ENCODE measurements at places on chromosomes 5 and 9.

GRCh38 chr9:109341561-109341960 lies 20.7 kb upstream of the EPB41L4B start:
- DNase-seq: no peak

DNA sequence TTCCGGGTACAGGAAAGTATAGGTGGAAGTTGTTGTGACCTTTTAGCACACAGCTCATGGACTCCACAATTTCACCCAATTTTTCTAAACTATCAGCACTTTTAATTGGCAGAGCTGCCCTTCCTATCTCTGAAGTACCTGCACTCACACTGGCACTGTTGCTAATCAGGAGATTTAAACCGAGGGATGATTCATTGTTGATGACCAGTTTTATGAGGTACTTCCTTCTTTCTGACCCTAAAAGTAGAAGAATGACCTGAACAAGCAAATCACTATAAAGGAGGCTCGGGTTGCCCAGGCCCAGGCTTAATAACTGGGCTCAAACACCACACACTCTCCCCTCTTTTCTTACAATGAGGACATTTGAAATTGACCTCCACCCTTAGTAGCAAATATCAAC lies 105.9 kb downstream of the KCNN2 start:
- no peak for DNase-seq

DNA sequence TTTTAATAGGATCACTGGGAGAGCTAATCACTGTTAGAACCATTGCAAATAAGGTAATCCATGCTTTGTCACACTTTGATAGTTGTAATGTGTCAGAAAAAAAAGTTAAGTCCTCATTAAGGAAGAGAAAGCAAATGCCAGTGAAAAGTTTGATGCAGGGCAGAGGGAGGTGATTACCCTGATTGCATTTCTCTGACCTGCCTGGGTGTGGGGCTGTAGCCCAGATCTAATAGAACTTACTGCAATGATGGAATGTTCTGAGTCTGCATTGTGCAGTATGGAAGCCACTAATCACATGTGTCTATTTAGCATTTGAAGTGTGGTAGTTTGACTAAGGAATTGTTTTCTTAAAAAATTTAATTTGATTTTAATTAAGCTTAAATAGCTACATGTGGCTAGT lies 202.7 kb downstream of the ATP10B start:
- no peak for DNase-seq

- no peak for DNase-seq
Observed at GRCh38 chr5:180898621-180899246, at the start of gene BTNL8. TSS of gene BTNL8 (plus strand) at chr5:180899159. CDS start at chr5:180899311, 152 bp downstream.

DNA sequence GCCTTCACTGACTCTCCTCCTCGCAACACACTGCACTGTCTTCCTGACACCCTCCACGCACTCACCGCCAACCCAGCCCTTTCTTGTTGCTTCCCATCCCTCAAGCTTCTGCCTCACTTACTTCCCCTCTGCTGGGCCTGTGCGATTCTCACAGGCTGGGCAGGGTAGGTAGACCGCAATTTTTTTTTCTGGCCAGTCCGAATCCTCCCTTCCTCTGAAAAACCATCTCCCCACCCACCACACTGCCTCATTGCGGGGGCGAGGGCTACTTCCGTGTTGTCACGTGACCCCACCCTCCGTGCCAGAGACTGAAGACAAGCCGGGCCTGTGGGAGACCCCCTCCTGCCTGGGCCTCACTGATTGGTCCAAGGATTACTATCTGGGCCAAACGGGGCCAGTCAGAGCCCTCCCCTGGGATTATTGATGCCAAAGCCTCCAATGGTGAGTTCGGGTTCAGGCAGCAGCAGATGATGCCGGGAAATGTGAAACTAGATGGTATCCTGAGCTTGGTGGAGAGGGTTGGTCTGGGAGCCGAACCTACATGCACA lies 73.1 kb downstream of the STK10 start:
- DNase-seq: peak; percentile 66

- no peak for DNase-seq
Observed at GRCh38 chr9:108844391-108844790, 11.4 kb downstream of the ACTL7B start.

DNA sequence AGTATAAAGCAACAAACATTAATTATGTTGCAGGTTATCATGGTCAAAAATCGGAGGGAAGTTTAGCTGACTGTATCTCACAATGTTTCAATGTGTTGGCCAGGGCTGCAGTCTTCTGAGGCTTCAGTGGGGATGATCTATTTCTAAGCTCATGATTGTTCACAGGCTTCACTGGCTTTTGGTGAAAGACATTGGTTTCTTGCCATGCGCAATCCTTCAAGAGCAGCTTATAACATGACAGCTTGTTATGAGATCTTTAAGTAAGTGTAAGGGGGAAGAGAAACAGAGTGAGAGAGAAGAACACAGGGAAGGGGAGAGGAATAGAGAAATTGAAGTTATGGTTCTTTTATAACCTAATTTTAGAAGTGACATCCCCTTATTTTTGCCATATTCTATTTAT lies 385.9 kb upstream of the CHD1 start:
- no peak for DNase-seq

DNA sequence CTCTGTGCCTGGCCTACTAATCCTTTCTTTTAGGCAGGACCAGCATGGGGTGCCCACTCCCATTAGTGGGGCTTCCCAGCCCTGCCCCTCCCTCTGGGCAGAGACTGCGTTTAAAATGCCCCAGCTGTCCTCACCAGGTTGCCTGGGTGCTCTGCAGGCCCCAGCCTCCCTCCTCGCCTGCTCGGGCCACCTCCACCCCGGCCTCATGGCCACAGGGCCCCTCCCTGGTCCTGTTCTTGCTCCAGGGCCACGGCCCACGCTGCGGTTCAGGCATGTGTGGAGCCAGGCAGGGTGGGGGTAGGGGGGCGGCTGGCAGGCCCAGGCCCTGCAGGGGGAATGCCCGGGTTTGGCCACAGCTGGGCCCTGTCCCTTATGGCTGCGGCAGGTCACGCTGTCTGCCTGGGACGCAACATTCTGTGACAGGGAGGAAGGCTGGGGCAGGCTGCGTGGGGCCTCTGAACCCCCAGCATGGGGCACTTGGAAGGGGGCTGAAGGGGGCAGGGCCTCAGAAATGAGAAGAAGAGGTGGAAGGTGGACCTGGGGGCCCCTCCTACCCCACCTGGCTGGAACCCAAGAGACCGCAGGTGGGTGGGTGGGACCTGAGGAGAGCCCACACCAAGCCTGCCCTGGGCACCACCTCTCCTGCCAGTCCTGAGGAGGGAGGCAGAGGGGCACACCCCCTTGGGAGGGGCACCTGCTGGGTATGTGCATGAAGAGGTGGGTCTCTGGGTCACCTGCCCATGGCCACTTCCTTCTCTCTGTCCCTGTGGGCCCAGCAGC lies at the start of gene LCN12:
TSS of gene LCN12 (plus strand) at position 733 of the 780 bp plus-strand sequence. CDS start 55 bp downstream, outside the sequence.
- DNase-seq: no peak

DNA sequence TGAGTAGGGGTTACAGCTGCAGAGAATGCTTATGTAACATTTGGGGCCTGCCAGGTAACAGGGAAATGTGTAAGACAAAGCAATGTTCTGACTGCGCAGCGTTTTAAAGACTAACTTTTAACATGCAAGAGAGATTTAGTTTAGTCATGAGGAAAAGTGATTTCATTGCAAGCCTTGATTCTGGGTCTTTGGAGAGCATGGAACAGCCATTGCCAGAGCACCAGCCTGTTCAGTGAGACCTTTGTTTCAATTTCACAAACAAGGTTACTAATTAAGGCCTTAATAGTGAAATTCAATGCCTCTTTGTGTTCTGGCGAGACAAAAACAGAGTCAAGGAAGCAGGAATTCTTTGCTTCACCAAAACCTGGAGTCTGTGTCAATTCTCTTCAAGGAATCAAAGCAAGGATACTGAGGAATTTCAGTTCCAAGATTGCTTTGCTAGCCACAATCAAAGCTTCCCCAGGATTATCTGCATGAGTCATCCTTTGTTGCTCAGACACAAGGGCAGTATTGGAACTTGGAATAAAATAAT lies 14.4 kb downstream of the CKMT2 start:
- no peak for DNase-seq

GRCh38 chr5:14155075-14155474 lies 11.9 kb downstream of the TRIO start:
- no peak for DNase-seq

GRCh38 chr9:134591573-134591981 lies 50.0 kb upstream of the COL5A1 start:
- no peak for DNase-seq

DNA sequence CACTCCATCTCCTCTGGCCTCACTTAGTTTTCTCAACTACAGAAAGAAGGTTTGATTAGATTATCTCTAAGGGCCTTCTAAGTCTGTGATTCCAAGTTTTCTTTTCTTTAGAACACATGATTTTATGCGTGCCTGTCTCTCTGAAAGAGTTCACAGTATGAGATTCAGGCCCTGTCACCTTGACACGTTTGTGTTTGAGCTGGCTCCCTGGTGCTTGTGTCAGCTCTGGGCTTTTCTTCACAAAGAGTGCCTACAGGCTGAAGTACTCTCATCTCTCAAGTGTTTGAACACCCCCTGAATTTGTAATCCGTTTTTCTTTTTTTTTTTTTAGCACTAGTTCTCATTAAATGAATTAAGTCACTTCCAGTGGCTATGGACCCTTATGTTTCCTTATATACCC lies 306.9 kb upstream of the C9orf72 start:
- no peak for DNase-seq

DNA sequence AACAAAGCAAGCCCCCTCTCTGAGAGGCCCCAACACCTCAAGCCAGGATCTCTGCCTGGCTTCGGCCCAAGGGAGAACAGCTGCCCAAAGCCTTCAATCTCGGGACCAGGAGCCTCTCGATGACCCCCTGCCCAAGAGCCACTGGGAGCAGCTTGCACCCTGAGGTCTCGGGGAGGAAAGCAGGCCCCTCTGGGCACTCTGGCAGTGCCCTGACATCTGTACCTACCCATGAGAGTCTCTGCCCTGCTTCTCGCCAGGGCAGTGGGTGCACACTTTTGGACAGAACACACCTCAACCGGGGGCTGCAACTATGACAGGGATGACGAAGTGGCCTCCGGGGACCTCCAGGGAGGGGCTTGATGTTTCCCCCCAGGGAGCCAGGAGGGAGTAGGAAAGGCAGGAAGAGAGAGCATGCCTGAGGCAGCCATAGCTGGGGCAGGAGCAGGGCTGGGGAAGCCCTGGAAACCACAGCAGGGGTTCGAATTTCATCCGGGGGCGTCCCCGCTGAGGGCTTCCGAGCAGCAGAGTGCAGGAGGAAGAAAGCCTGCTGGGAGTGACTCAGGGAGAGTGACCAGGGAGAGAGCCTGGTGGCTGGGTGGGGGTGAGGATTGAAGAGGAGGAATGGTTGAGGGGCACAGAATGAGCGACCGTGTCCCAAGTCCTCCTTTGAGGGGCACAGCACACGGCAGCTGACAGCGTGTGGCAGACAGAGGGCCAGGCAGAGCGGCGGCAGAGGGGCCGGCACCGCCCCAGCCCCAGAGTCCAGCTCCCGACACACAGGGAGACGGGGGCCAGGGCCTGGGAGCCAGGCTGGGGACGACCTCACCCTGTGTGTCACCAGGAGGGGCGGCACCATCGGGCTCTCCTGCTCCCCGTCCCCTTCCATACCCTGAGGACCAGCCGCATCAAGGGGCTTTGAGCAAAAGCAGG lies 1.8 kb downstream of the LPCAT1 start:
- no peak for DNase-seq

DNA sequence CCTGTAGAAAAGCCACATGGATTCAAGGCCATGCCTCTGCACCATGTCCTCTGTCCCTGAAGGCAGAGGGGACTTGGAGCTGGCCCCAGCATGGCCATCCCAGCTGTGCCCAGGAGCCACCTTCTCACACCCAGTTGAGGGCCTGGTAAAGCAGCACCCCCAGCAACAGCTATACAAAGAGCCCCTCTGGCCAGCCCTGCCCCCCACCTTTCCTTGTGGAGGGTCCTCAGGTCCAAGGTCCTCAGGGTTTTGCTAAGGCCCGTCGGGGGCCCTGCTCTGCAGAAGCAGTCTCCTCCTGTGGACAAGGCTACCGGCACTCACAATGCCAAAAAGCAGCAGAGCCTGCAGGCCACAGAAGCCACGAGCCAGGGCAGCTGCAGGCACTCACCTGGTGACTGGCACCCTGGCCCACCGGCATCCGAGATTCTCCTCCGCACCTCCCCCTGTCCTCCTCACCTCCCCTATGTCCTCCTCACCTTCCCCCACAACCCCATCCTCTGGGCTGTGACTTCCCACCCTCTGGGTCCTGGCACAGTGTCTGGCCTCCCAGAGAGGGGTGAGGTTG lies 39.9 kb upstream of the LPCAT1 start:
- DNase-seq: no peak

DNA sequence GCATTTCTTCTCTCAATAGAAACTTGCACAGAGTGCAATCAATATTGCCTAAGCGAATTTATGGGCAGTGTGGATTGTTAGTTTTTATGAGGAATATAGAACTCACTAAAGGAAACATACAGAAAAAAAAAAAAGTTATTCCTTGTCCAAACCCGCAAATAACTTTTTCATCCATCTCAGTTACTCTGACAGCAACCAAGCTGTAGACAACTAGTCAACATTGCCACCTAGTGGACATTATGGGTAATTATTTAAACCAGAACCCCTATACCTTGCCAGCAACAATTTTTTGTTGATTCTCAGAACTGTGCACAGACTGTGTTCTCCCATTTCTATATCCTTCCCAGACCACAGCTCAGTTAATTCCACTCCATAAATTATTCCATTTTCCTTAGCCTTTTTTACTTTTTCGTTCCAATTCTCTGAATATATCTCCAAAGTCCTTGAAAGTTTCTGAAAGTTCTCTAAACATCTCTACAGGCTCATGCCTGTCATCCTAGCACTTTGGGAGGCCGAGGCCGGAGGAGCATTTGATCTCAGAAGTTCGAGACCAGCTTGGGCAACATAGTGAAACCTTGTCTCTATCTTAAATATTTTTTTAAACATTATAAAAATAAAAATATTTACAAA lies 2.6 kb upstream of the AFAP1L1 start:
- DNase-seq: no peak

DNA sequence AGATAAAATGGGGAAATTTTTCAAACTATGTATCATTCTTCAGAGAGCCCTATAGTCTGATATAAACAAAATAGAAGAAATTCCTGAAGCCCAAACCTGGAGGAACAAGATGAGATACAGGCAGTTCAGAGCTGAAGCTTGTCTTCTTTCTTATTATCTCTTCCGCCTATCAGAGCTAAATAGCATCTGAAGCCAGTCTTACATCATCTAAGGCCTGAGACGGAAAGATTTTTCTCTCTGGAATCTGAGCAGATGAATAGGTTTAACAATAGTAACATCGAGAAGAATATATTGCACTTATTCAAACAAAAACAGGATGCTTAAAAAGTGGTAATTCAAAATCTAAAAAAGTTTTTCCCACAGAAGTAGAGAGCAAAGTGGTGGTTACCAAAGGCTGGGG lies 59.8 kb downstream of the LPAR1 start:
- DNase-seq: no peak

GRCh38 chr9:7097785-7098752 lies 340.3 kb downstream of the KDM4C start:
- no peak for DNase-seq

DNA sequence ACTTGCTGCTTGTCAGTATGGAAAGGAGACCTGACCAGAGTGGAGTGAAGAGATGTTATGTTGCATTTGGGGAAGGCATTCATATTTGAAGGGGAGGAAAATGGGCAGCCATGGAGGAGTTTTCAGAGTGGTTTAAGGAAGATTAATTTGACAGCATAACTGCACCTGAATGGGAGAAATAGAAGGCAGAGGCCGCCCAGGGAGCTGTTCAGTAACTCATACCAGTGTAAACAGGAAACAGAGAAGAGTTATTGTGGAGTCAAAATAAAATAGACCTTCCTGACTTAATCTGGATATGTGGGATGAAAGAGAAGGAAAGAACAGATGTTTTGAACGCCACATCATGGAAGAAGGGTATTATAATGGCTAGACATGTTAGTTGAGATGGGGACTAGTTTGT lies 13.4 kb downstream of the SLC44A1 start:
- no peak for DNase-seq

GRCh38 chr9:126692759-126693427 lies 79.2 kb downstream of the LMX1B start:
- DNase-seq: no peak

All from stimulated activated CD4-positive, alpha-beta T cell treated with anti-CD3 and anti-CD28 coated beads, Interleukin-4, amount 100 ng/mL, for 4 hours (primary cell).